ENCODE measurements at places on chromosomes 4 and X. TPM values are rescaled to one million over a fixed set of nuclear protein-coding genes. Genes with fewer than 3 reads are reported as not detected.

ADAM29 gene
- not detected for polyA plus RNA-seq

SH3BGRL gene
- polyA plus RNA-seq, result 22.6 TPM

NBDY gene
- 10.4 TPM for polyA plus RNA-seq

LRPAP1 gene
- polyA plus RNA-seq, result 134 TPM

DNA sequence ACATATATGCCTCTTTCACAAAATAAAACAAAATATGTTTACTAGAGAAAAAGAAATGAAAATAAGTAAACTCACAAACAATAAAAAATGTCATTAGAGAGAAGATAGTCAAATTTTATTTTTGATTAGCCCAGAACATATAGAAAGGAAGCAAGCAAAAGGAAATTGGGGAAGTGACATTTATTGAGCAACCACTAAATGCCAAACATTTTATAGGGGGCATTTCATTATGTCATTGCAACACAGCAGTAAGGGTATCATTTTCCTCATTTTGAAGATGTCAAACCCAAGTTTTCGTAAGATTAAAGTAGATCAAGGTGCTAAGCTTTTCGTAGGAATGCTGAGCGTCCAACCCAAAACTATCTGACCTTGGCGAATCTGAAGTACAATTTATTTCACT, 1331.5 kb upstream of the PABPC4L start:
- no peak overlapping the region for H3K27ac ChIP-seq
- no peak overlapping the region for H3K4me3 ChIP-seq
- no peaks in the 10 kb centered on the region for H3K36me3 ChIP-seq
- no peaks in the 10 kb centered on the region for H3K27me3 ChIP-seq

GRCh38 chr4:54908763-54909162, 216.6 kb downstream of the KDR start:
- DNase-seq, result no peak
- H3K27ac ChIP-seq, result no peak overlapping the region
- H3K4me1 ChIP-seq, result no peaks in the 10 kb centered on the region
- no peaks in the 10 kb centered on the region for H3K36me3 ChIP-seq
- H3K27me3 ChIP-seq, result no peaks in the 10 kb centered on the region
- H3K4me3 ChIP-seq, result no peak overlapping the region

DNA sequence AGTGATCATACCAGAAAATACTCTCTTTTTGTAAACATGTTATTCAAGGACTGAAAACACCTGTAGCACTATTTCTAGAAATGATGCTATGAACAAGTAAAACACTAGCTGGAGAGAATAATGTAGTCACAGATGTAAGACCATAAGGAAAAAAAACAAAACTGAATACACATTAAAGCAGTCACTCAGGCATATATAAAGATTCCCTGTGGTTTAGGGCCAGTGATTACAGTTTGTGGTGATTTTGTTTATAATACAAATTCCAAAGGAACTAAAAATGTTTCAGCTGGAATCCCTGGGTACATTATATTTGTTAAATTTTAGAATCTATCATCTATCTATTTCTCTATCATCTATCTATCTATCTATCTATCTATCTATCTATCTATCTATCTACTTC, 777.8 kb upstream of the FRG1 start:
- no peak overlapping the region for H3K4me3 ChIP-seq
- no peak for DNase-seq
- no peak overlapping the region for H3K27ac ChIP-seq
- no peaks in the 10 kb centered on the region for H3K4me1 ChIP-seq

- no peak overlapping the region for H3K4me3 ChIP-seq
- H3K27ac ChIP-seq, result no peak overlapping the region
- no peak for DNase-seq
- no peaks in the 10 kb centered on the region for H3K27me3 ChIP-seq
Measured at GRCh38 chrX:105738162-105738561, 84.2 kb upstream of the NRK start.

DNA sequence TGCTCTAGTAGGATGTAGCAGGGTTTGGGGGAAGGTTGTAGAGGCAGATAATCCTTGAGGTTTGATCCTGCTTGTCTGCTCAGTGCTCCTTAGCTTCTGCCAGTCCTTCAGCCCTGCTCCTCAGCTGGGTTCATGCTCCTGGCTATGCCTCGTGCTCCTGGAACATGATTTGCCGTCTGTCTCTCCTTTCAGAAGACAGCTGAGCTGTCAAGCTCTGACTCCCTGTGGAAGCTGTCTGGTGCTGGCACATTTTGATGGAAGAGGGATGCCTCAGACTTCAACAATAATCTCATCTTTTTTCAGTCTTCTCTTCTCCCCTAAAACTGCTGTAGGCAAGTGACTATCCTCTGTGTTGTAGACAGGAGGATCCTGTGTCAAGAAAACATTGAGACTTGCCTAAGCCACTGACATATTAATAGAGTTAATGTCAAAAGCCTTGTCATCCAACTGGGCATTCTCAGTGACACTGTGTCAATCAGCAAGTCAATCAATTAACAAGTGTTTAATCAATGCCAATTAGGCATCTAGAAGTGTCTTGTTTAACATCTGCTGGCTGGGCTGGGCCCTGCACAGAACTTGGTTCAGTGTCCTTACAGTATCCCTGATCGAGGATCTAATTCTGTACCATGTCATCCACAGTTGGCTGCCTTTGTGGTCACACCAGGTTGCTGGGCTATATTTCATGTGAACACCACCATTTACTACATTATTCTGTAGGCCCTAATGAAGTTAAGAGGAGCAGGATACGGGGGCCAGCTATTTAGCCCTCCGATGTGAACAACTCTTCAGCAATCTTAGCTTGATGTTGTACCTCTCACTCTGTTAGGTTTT, 96.7 kb downstream of the SYNPO2 start:
- no peak for DNase-seq
- H3K4me1 ChIP-seq, result no peaks in the 10 kb centered on the region
- no peak overlapping the region for H3K4me3 ChIP-seq

- no peaks in the 10 kb centered on the region for H3K27me3 ChIP-seq
- H3K4me3 ChIP-seq, result peak overlapping the region; percentile 49
- DNase-seq, result peak; percentile 57
- no peak overlapping the region for H3K27ac ChIP-seq
- H3K4me1 ChIP-seq, result peaks cover 21% of the 10 kb centered on the region
Measured at GRCh38 chrX:130170752-130171445, 863 bp upstream of the RAB33A start.

DNA sequence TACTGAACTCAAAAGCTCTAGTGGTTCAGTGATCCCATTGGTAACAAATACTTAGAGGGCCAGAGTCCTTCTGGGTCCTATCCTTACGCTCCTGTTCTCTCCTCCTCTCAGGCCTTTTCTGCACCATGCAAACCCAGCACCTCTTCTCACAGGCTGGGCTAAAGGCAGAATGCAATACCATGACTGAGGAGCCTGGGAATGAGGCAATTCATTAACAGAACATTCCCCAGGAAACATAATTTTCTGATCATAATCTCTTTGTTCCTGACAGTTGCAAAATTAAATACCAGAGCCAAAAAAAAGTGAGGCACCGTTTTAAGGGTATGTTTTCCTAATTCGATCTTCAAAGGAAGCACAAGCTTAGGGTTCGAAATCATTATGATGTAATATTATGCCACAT, 9.0 kb downstream of the SORBS2 start:
- H3K4me3 ChIP-seq, result no peak overlapping the region
- no peaks in the 10 kb centered on the region for H3K4me1 ChIP-seq
- peak overlapping the region; percentile 3 for H3K27ac ChIP-seq
- DNase-seq, result no peak
- H3K27me3 ChIP-seq, result no peaks in the 10 kb centered on the region
- no peaks in the 10 kb centered on the region for H3K36me3 ChIP-seq

All from liver (tissue), 10 donors.